ENCODE measurements at places on chromosomes 2 and 18.

- no peak overlapping the region for H3K4me3 ChIP-seq
- H3K4me1 ChIP-seq: peaks cover 62% of the 10 kb centered on the region
- no peak for DNase-seq
- peaks cover 4% of the 10 kb centered on the region for H3K36me3 ChIP-seq
- no peak overlapping the region for H3K27ac ChIP-seq
- H3K27me3 ChIP-seq: peaks cover 5% of the 10 kb centered on the region
These were observed 28.5 kb downstream of the HRH4 start for GRCh38 chr18:24488824-24489493.

DNA sequence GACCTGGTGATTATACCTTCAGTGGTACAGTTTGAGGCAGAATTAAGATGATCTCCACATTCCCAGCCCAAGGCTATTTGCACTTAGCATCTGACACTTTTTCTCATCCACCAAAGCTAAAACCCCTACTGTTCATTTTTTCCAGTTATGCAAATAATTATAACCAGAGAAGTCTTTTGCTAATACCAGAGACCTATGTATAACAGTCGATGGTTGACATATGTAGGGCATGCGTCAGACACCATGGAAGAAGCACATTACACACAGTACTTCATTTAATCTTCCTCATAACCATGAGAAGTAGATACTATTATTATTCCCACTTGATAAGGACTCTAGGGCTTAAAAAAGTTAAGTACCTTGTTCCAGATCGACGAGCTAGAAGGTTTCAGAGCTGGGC is 36.5 kb downstream of the AP1S3 start:
- H3K4me3 ChIP-seq: no peak overlapping the region
- no peaks in the 10 kb centered on the region for H3K27me3 ChIP-seq
- DNase-seq: no peak
- no peak overlapping the region for H3K27ac ChIP-seq
- H3K4me1 ChIP-seq: no peaks in the 10 kb centered on the region

DNA sequence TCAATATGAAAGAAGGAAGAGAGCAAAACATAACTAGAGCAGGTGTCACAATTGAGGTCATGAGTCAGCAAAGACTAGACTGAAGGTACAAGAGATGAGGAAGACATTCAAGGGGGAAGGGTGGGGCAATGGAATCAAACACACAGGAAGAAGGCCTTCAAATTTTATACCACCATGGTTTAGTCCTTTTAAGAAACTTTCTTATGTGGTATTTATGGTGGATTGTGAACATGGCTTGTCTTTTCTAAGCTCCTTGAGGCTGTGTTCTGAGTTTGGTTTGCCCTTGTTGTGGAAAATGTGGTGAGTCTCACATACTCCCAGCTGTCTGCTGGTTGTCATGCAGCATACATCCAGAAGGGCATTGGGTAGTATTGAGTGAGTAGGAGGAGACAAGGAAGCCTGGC is 62.1 kb downstream of the NABP1 start:
- no peaks in the 10 kb centered on the region for H3K4me1 ChIP-seq
- DNase-seq: no peak
- H3K36me3 ChIP-seq: peaks cover 5% of the 10 kb centered on the region
- no peaks in the 10 kb centered on the region for H3K27me3 ChIP-seq
- H3K27ac ChIP-seq: no peak overlapping the region

DNA sequence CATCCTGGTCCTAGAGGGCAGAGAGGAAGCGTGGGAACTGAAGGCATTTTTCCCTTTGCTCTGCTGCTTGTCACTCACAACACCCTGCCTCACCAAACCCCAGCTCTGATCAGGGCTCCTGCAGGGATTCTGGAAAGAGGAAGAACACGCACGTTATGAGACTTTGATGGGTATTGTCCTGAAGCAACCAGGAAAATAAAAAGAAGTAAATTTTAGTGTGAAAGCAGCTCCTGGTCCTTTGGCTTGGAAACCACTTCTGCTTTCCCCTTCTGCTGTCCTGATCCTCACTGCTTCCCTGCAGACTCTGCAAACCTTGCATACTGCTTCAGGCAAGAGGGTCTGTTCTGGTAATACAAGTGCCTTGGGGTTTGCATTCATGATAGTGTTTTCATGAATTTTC is 164.1 kb downstream of the SLC8A1 start:
- no peak for DNase-seq
- no peak overlapping the region for H3K4me3 ChIP-seq
- H3K27ac ChIP-seq: no peak overlapping the region
- H3K27me3 ChIP-seq: peaks cover 13% of the 10 kb centered on the region
- no peaks in the 10 kb centered on the region for H3K36me3 ChIP-seq

DNA sequence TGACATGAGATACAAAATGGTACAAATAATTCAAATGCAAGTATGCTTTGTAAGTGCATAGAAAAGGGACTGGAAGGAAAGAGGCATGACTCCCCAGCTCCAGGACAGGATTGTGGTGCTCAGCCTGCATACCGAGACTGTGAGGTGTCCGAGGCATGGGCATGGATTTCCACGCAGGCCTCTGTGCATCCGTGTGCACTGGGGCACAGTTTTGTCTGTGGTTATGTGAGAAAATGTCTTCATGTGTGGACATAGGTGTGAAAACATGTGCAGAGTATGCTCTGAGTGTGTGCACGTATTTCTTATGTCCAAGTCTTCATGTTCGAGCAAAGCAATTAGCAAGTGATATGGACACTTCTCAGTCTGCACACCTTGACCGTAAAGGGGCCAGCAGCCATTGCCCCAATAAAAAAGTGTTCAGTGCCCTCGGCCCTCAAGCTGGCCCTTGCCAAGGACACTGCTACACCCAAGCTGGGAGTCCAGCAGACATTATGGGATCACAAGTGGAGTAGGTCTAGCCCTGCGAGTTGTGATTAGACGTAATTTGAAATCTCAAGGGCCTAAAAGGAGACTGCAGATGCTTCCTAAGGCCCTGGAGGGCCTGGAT is 120.7 kb downstream of the CYP26B1 start:
- H3K4me1 ChIP-seq: peaks cover 7% of the 10 kb centered on the region
- DNase-seq: no peak
- peaks cover 24% of the 10 kb centered on the region for H3K27me3 ChIP-seq
- H3K27ac ChIP-seq: no peak overlapping the region
- no peaks in the 10 kb centered on the region for H3K36me3 ChIP-seq
- no peak overlapping the region for H3K4me3 ChIP-seq

DNA sequence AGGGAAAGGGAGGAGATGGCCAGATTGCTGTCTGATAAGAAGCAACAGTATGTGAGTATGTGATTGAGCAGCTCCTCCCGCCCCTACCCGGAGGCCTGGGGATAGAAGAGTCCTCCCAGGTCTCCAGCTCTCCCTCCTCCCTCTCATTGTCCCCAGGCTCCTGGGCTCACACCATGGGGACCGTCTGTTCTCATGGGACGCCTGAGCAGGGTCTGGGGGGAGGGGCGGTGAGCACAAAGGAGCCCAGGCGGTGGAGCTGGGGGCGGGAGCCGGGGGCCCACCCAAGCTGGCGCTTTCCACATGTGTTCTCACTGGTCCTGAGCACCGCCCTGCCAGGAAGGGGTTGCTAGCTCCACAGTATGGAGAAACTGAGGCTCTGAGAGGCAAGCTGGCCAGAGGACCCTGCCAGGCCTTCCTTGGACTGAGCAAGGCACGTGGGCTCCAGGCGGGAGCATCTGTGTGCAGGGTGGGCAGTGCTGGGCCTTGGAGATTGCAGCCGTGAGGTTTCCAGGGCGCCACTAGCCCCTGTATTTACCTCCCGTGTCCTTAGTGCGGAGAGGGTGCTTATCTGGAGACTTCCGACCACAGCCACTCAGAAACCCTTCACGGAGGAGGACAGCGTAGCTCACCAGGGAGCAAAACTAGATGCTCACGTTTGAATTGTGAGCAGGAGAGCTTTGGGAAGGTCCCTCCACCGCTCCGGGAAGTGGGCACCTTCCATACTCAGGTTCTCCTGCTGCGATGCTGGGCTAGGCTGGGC is 37.4 kb downstream of the PDIA6 start:
- peaks cover 10% of the 10 kb centered on the region for H3K36me3 ChIP-seq
- peaks cover 6% of the 10 kb centered on the region for H3K27me3 ChIP-seq
- H3K4me3 ChIP-seq: no peak overlapping the region
- H3K4me1 ChIP-seq: peaks cover 28% of the 10 kb centered on the region
- DNase-seq: no peak
- H3K27ac ChIP-seq: peak overlapping the region; percentile 93

- peaks cover 23% of the 10 kb centered on the region for H3K4me1 ChIP-seq
- H3K27ac ChIP-seq: no peak overlapping the region
- H3K27me3 ChIP-seq: peaks cover 6% of the 10 kb centered on the region
- H3K36me3 ChIP-seq: no peaks in the 10 kb centered on the region
These were observed 322.2 kb upstream of the SPHKAP start for GRCh38 chr2:228503731-228504130.

DNA sequence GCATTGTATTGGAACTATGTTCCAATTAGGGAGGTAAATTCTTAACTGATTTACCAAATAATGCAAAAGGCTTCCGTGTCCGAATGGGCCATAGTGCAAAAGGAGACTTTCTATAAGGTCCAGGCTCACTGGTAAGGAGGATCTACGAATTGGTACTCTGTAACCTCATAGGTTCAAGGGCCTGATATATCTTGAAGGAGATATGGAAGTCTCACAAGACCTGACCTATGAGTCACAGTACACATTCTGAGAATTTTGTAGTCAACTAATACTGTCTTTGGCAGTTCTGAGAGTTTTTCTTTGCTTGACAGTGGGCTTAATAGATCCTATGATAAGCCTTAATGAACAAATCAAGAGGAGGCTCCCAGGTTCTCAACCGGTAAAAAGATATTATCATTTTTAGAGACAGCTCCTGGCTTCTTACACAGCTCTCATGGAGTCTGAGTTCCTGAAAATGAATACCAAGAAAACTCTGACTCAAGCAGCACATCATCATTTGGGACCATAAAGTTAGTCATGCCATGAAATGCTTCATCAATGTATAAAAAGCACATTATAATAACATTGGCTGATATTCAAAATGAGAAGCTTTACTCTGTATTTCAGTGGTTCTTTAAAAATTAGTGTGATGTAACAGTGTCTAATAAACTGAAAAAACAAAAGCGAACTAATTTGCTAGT is 1275.2 kb upstream of the CRIM1 start:
- no peak overlapping the region for H3K4me3 ChIP-seq
- H3K4me1 ChIP-seq: no peaks in the 10 kb centered on the region
- no peaks in the 10 kb centered on the region for H3K36me3 ChIP-seq
- H3K27me3 ChIP-seq: no peaks in the 10 kb centered on the region

- DNase-seq: no peak
- H3K4me1 ChIP-seq: peaks cover 13% of the 10 kb centered on the region
- peaks cover 4% of the 10 kb centered on the region for H3K27me3 ChIP-seq
- peak overlapping the region; percentile 69 for H3K27ac ChIP-seq
- H3K36me3 ChIP-seq: no peaks in the 10 kb centered on the region
- no peak overlapping the region for H3K4me3 ChIP-seq
These were observed 5.5 kb upstream of the CCDC74A start for GRCh38 chr2:131521961-131522781.

- H3K27me3 ChIP-seq: no peaks in the 10 kb centered on the region
- no peak overlapping the region for H3K27ac ChIP-seq
- DNase-seq: no peak
- H3K4me3 ChIP-seq: no peak overlapping the region
- H3K4me1 ChIP-seq: peaks cover 8% of the 10 kb centered on the region
These were observed 58.7 kb downstream of the C18orf54 start for GRCh38 chr18:54416436-54416835.

GRCh38 chr2:48483916-48484315 is 46.0 kb upstream of the STON1 start:
- no peak overlapping the region for H3K4me3 ChIP-seq
- H3K36me3 ChIP-seq: peaks cover 42% of the 10 kb centered on the region
- H3K27ac ChIP-seq: no peak overlapping the region
- no peaks in the 10 kb centered on the region for H3K27me3 ChIP-seq
- peaks cover 6% of the 10 kb centered on the region for H3K4me1 ChIP-seq

GRCh38 chr2:65602603-65603235 is 170.3 kb upstream of the SPRED2 start:
- H3K27me3 ChIP-seq: peaks cover 3% of the 10 kb centered on the region
- peaks cover 24% of the 10 kb centered on the region for H3K4me1 ChIP-seq
- DNase-seq: no peak
- H3K4me3 ChIP-seq: no peak overlapping the region

- no peak overlapping the region for H3K27ac ChIP-seq
- H3K4me3 ChIP-seq: no peak overlapping the region
- H3K4me1 ChIP-seq: peaks cover 28% of the 10 kb centered on the region
- DNase-seq: no peak
- peaks cover 4% of the 10 kb centered on the region for H3K27me3 ChIP-seq
- H3K36me3 ChIP-seq: peaks cover 42% of the 10 kb centered on the region
These were observed 28.6 kb downstream of the IRS1 start for GRCh38 chr2:226771067-226771466.

- no peak overlapping the region for H3K4me3 ChIP-seq
- DNase-seq: no peak
- H3K27me3 ChIP-seq: peaks cover 7% of the 10 kb centered on the region
- peaks cover 51% of the 10 kb centered on the region for H3K4me1 ChIP-seq
These were observed 405.4 kb downstream of the SETBP1 start for GRCh38 chr18:45085916-45086624.

DNA sequence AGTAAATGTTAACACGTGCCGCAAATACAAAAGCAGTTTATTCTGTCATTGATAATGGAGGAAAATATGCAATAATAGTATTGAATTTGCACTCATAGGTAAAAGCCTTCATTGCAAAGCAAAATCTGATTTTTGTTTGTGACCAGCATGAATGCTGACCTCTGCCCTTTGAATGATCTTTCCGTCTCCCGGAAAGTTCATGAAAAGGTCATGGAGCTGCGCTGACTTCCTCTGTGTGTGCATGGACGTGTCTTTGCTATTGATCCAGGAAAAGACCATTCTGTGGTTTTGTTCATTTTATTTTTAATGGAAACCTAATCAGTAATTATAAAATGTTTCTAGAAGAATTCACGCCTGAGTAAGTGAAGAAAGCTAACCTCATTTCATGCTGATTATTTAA is 320.0 kb downstream of the MTX2 start:
- peak overlapping the region; percentile 97 for H3K27ac ChIP-seq
- H3K36me3 ChIP-seq: peaks cover 10% of the 10 kb centered on the region
- DNase-seq: peak; percentile 21
- H3K4me1 ChIP-seq: peaks cover 67% of the 10 kb centered on the region

GRCh38 chr2:120293096-120294007 is 40.7 kb downstream of the RALB start:
- no peak for DNase-seq
- H3K4me1 ChIP-seq: peaks cover 14% of the 10 kb centered on the region
- H3K36me3 ChIP-seq: peaks cover 51% of the 10 kb centered on the region
- no peak overlapping the region for H3K27ac ChIP-seq
- H3K4me3 ChIP-seq: no peak overlapping the region

- no peak for DNase-seq
- H3K4me1 ChIP-seq: peaks cover 17% of the 10 kb centered on the region
- H3K4me3 ChIP-seq: no peak overlapping the region
- H3K27me3 ChIP-seq: peaks cover 6% of the 10 kb centered on the region
- H3K27ac ChIP-seq: no peak overlapping the region
These were observed 26.6 kb upstream of the SPRED2 start for GRCh38 chr2:65458999-65459398.

DNA sequence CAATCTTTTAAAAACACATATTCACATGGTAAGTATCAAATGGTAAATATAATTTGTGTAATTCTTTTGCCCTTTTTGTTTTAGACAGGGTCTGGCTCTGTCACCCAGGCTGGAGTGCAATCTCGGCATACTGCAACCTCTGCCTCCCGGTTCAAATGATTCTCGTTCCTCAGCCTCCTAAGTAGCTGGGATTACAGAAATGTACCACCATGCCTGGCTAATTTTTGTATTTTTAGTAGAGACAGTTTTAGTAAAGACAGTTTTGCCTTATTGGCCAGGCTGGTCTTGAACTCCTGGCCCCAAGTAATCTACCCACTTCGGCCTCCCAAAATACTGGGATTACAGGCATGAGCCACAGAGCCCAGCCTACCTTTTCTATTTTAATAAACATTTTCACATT is 182.2 kb downstream of the MYCN start:
- peaks cover 4% of the 10 kb centered on the region for H3K36me3 ChIP-seq
- peaks cover 24% of the 10 kb centered on the region for H3K4me1 ChIP-seq
- no peak overlapping the region for H3K27ac ChIP-seq

- H3K27ac ChIP-seq: no peak overlapping the region
- peaks cover 10% of the 10 kb centered on the region for H3K4me1 ChIP-seq
- no peak for DNase-seq
These were observed 150.7 kb upstream of the LMAN1 start for GRCh38 chr18:59509481-59510442.
